Esophagus muscularis mucosa (tissue), 4 donors: ENCODE measurements at places on chromosomes 5 and 9. TPM values are rescaled to one million over a fixed set of nuclear protein-coding genes. Genes with fewer than 3 reads are reported as not detected.

MRPL22 gene
- 31.4 TPM for total RNA-seq

PRDM9 gene
- not detected for total RNA-seq

PFN3 gene
- total RNA-seq = not detected

GRCh38 chr9:96854651-96855273 is 448 bp upstream of the ZNF782 start:
- peak overlapping the region; percentile 85 for H3K4me3 ChIP-seq
- H3K27ac ChIP-seq = peak overlapping the region; percentile 91
- no peak for DNase-seq

- no peaks in the 10 kb centered on the region for H3K27me3 ChIP-seq
- peaks cover 13% of the 10 kb centered on the region for H3K4me1 ChIP-seq
- no peaks in the 10 kb centered on the region for H3K36me3 ChIP-seq
- DNase-seq = peak; percentile 90
- no peak overlapping the region for H3K4me3 ChIP-seq
Observed at GRCh38 chr9:99445371-99445891, 223.3 kb downstream of the SEC61B start.
